T-helper 1 cell (primary cell): ENCODE measurements at places on chromosomes 11 and 22.

DNA sequence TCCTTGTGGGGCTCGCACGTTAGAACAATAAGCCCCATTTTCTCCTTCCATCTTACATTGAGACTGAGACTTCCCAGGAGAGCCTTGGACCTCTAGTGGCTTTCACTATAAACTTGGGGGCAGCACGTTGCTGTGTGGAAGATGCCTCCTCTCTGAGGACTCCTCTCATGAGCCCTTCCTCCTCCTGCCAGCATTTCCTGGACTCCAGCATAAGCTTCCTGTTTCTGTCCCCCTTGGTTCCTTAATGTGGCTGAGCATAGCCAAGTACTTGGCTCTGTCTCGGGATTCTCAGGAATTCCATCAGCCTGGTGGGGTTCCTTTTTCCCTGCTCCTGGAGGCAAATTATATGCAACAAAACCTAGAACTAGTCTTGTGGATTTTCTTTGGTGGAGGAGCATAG lies 38.8 kb upstream of the UBASH3B start:
- no peak for DNase-seq

GRCh38 chr11:112042161-112042960 lies 17.2 kb downstream of the DLAT start:
- no peak for DNase-seq

- no peak for DNase-seq
Measured at GRCh38 chr11:103862094-103862801, 174.2 kb upstream of the DDI1 start.

DNA sequence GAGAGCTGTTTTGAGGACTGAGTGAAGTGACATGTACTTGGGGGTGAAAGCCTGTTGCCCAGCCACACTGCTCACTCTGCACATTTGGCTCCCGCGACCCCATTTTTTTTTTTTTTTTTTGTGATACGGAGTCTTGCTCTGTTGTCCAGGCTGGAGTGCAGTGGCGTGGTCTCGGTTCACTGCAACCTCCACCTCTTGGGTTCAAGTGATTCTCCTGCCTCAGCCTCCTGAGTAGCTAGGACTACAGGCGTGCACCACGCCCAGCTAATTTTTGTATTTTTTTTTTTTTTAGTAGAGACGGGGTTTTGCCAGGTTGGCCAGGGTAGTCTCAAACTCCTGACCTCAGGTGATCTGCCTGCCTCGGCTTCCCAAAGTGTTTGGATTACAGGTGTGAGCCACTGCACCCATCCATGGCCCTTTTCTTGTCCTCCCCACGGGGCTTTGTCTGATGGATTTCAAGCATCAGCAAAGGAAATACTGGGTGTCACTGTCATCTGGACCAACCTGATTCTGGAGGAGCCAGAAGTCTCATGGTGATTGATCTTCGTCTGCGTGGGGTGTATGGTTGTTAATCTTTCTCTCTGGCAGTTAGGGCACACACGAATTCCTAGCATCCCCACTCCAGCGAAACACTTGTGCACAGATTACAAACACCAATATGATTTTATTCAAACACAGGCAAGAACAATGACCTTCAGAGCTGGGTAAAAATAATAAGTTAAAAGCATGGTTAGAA lies 3.4 kb upstream of the UCP3 start:
- DNase-seq = no peak

- no peak for DNase-seq
Measured at GRCh38 chr22:31097941-31098631, 9.3 kb downstream of the SELENOM start.

DNA sequence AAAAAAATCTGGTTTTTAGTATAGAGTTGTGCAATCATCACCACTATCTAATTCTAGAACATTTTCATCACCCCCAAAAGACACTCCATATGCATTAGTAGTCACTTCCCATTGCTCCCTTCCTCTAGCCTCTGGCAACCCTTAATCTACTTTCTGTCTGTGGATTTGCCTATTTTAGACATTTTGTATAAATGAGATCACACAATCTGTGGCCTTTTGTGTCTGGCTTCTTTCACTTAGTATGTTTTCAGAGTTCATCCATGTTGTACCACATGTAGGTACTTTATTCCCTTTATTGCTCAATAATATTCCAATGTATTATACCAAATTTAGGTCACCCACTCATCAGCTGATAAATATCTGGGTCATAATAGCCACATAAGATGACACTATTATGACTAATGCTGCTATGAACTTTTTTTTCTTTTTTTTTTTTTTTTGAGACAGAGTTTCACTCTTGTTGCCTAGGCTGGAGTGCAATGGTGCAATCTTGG lies 67.5 kb upstream of the SCUBE2 start:
- DNase-seq = no peak

GRCh38 chr11:8017894-8018483 lies 30.9 kb downstream of the EIF3F start:
- no peak for DNase-seq

DNA sequence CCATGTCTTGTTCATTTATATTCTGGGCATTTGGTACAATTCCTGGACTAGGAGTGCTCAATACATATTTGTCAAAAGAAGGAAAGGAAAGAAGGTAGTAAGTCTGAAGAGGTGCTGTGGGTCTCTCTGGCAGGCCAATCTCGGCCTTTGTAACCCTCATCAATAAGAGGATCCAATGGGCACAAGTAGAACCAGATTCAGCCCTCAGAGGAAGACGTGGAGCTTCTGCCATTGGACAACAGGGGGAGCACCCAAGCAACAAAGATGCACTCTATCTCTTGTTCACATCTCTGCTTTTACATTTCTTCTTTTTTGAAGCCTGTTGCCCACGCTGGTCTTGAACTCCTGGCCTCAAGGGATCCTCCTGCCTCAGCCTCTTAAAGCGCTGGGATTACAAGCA lies 2.2 kb upstream of the VPS11 start:
- DNase-seq = no peak

DNA sequence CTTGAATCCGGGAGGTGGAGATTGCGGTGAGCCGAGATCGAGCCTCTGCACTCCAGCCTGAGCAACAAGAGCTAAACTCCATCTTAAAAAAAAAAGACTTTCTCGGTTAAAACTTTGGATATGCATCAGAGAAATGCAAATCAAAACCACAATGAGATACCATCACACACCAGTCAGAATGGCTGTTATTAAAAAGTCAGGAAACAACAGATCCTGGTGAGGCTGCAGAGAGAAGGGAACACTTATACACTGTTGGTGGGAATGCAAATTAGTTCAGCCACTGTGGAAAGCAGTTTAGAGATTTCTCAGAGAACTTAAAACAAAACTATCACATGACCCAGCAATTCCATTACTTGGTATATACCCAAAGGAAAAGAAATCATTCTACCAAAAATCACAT lies 619.4 kb upstream of the KIRREL3 start:
- DNase-seq = no peak

DNA sequence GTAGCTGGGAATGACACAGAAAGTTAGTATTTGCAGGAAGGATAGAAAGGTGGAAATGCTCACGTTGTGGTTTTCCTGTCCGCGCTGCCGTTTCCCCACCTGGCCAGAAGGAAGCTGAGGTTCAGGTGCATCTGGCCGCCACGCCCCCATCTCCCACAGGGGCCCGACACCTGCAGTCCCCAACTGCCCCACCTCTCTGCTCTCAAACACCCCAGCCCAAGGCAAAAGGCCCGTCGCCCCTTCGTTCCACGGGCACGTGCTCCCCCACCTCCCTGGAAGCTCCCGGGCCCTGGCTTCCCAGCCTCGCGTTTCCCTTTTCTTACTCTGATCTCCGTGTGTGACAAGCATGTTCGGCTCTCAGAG lies 985.1 kb downstream of the BRD1 start:
- DNase-seq = no peak

GRCh38 chr22:48858121-48858520 lies 969.6 kb downstream of the BRD1 start:
- no peak for DNase-seq

DNA sequence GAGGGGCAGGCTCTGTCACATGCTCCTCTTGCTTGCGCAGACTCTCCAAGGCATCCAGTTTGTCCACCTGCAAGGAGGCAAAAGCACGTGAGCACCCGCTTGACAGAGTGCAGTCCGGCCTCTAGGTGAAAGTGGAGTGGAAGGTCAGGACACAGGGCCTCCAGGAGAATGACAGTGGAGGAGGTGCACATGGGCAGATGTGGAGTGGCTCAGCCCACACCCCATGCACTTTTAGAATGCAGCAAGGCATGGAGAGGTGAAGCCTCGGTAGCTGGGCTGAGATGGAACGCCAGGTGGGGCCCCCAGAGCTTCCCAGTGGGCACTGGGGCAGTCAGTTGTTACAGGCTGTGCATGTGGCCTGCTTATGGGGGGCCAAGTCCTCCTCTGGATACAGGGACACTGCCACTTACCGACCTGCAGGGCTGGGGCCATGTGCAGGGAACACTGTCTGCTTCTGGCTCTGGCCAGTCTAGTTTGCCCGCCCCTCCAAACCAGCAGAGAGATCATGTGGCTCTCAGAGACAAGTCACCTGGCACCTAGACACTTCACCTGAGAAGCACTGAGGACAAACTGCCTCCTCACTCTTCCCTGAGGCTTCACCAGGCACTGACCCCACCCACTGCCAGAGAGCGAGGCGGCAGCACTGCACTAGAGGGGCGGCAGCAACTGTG lies 2.3 kb upstream of the SLC25A1 start:
- no peak for DNase-seq

DNA sequence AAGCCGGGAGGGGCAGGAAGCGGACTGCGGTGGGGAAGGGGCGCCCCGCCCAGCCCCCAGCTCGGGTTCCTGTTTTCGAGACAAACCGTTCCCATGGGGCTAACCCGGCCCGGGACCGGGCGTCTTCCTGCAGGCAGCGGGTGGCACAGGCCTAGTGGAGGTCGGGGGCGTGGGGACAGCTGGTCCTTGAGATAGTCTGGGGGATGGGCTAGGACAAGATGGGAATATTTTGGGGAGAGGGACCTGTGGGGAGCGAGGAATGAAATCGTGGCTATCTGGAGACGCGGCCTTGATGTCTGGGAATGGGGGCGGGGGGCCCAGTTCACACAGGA lies 1.2 kb upstream of the RASGRP2 start:
- DNase-seq = peak; percentile 82
